ENCODE measurements at places on chromosomes 16 and 17. TPM values are rescaled to one million over a fixed set of nuclear protein-coding genes. Genes with fewer than 3 reads are reported as not detected.

DNA sequence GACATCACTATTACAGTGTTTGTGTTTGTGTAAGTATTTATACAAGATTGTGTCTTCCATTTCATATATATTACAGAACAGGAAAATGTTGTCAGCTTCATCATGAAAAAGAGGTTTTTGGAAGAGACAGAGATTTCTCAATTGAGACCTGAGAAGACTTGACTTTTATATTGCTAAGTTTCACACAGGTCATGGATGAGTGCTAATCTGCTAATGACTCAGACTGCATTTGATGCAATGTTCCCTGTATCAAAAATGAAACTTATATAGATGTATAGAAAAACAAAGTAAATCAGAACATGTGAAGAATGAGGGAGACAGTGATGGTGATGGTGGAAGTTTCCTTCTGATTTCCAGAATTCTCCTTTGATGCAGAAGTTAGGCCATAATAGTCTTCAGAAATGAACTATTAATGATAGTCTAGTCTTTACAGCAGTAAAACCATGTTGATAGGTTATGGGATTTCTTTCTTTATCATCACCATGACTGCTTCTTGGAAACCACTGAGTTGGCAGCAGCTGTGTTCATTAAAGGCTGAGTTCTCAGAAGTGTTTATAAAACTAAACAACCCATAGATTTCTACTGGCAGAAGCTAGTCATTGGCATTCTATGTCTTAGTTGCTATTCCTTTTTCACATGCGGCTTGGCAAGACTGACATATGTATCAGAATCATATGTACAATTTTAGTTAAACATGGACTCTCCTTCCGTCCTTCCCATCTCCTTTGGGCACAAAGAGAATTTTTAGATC, 56.1 kb downstream of the PCTP start:
- DNase-seq, result no peak

The PLA2G10 gene
- not detected for total RNA-seq

DNA sequence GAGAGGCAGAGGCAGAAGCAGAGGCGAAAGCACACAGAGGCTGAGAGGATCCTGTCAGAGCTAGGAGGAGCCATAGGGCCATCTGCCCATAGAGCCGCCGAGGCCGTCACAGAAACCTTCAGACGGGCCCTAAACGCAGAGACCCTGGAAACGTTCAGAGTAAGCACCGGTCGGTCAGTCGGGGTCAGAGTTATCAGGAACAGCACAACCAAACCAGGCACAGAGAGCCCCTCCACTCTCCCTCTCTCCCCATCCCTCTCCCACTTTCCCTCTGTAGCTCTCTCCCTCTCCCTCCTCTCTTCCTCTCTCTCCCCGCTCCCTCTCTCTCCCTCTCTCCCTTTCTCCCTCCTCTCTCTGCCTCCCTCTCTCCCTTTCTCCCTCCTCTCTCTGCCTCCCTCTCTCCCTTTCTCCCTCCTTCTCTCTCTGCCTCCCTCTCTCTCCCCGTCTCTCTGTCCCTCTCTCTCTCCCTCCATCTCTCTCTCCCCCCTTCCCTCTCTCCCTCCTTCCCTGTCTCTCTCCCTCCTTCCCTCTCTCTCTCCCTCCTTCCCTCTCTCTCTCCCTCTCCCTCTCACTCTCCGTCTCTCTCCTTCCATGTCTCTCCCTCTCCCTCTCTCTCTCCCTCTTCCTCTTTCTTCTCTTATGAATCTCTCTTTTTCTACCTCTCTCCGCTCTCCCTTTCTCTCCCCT, 138.9 kb downstream of the C16orf95 start:
- DNase-seq, result no peak

DNA sequence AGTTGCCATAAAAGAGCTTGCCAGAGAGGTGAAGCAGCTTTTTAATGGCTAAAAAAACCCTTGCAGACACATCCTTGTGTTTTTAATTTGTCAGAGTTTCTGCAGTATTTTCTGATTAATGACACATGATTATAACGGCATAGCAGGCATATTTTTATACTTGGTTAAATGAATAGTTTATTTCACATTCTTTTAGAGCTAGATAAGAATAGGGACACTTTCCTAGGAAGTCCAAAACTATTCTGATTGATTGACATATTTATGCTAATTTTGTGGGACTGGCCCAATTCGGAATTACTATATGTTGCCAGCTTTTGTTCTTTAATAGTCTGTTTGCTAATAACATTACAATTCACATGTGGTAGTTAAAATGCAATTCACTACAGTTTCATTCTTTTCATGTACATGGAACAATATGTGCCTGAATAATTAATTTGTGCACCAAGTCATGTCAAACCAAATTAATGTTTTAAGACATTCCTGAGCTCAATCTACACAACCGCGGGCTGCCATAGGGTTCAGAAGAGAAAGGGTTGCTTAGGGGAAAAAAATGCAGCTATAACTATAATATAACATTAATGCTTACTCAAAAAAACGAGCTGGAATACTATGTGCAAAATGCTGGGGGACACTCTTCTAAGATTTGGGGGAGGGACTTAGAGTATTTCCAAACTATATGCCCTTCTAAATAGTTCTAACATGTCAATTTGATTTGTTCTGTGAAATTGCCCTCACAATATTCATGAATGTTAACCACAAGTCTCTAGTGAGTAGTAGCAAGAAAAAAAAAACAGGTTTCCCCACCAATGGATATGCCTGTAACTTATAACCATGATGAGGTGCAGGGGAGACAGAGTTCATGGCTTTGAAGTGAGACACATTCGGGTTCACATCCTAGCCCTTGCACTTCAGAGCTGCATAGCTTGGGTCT, 305.4 kb downstream of the CEP112 start:
- no peak for DNase-seq

GRCh38 chr16:55697867-55698266, 42.1 kb downstream of the SLC6A2 start:
- peak; percentile 14 for DNase-seq

- no peak for DNase-seq
These were observed 32.2 kb downstream of the MARCHF10 start for GRCh38 chr17:62775876-62776275.

The MYH1 gene
- total RNA-seq, result not detected

DNA sequence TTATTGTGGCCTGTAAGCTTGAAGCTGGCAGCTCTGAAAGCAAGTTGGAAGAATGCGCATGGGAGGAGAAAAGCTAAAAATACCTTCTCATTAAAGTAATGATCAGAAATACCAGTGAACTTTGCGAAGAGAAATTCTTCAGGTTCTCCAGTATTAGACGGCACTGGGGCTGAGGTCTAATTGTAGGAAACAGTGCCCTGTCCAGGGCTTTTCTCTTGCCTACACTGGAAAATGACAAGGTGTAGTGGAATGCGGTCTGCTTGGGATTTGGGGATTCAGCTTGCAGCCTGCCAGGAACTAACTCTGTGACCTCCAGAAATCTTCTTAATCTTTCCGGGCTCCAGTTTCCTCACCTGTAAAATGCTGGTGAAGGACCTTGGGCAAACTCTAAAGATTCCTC, 53.3 kb upstream of the KCNJ16 start:
- DNase-seq, result no peak

The ZG16 gene
- total RNA-seq, result not detected

The CACNG3 gene
- total RNA-seq, result not detected

The KRTAP2-3 gene
- not detected for total RNA-seq

The SDR42E1 gene
- 0.34 TPM for total RNA-seq

The RAB11FIP3 gene
- total RNA-seq, result 49.4 TPM

The CHST4 gene
- total RNA-seq, result 7.6 TPM

- no peak for DNase-seq
These were observed 11.3 kb downstream of the CACNG4 start for GRCh38 chr17:66975614-66976378.

DNA sequence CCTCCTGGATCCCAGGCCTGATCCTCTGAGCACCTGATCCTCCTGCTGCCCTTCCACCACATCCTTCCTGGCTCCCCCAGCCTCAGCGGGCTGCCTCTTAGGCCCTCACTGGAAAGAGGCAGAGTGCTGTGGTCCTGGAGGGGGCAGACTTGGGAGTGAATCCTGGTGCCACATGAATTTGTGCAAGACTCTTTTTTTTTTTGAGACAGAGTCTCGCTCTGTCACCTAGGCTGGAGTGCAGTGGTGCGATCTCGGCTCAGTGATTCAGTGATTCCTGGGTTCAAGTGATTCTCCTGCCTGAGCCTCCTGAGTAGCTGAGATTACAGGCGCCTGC, 3.1 kb downstream of the GHDC start:
- DNase-seq, result no peak

DNA sequence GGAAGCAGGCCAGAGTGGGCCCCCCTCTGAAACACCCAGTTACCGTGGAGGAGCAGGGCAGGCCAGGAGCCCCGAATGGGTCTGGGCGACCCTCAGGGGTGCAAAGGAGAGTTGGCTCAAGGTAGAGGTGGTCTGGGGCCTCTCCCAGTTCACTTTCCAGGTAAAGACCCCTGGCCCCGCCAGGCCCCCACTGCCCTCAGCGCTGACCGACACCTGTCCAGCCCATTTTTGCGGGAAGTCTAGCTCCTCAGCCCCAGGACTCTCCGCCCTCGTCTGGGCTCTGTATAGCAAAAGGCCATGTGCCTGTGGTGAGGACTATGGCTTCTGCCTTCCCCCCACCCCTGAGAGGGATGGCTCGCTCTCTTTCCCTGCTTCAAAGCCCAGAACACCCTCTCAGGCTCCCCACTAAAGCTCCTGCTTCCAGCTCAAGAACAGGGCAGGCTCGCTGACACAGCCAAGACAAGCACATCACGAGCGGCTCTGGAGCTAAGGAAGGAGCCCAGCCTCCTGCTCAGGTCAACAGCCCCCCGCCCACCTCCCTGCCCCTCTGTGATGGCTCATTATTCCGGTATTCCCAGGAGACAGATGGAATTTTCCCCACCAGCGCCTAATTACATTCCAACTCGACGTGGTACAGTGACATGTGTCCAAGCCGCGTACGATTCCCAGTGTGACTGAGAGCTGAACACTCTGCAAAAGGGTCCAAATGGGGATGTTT, 59.4 kb downstream of the RTN4RL1 start:
- DNase-seq, result no peak

DNA sequence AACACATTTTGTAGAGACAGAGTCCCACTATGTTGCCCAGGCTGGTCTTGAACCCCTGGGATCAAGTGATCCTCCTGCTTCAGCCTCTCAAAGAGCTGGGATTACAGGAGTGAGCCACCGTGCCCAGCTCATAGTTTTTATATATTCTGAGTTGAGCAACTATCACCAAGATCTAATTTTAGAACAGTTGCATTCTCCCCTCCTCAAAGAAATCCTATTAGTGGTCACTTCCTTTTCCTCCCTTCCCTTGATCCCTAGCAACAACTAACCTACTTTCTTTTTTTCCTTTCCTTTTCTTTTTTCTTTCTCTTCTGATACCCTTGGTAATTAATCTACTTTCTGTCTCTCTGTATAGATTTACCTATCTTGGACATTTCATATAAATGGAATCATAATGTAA, 61.5 kb upstream of the B4GALNT2 start:
- DNase-seq, result no peak

Measured in adrenal gland (tissue), 19 donors.